ENCODE measurements at places on chromosomes 7 and 10.

GRCh38 chr7:158356454-158356853, 231.2 kb downstream of the PTPRN2 start:
- DNase-seq = peak; percentile 14

DNA sequence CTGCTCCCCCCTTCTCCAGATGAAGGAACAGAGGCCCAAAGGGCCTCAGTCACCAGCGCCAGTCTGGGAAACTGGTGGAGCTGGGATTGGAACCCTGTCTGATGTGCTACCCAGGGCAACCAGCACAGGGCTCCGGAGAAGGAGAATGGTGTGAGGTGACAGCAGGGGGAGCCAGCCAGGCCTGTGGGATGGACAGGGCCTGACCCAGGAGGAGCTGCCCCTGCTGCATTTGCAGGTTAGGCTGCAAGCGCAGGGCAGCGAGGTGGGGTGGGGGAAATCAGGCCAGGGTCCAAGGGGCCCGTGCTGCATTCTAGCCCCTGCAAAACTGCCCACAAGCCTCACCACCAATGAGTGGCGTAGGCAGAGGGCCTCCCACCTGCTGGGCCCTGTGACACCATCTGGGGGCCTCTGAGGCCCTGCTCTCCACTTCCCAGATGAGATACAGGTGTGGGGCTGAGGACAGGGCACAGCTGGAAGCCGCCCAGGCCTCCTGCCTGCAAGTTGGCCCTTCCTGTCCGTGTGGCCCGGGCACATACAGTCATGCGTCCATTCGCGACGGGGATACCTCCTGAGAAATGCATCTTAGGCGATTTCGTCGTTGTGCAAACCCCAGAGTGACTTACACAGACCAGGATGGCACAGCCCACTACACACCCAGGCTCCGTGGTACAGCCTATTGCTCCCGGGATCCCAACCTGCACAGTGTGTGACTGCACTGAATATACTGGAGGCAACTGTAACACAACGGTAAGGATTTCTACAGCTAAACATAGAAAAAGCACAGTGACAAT, 45.3 kb downstream of the RASGEF1A start:
- no peak for DNase-seq

DNA sequence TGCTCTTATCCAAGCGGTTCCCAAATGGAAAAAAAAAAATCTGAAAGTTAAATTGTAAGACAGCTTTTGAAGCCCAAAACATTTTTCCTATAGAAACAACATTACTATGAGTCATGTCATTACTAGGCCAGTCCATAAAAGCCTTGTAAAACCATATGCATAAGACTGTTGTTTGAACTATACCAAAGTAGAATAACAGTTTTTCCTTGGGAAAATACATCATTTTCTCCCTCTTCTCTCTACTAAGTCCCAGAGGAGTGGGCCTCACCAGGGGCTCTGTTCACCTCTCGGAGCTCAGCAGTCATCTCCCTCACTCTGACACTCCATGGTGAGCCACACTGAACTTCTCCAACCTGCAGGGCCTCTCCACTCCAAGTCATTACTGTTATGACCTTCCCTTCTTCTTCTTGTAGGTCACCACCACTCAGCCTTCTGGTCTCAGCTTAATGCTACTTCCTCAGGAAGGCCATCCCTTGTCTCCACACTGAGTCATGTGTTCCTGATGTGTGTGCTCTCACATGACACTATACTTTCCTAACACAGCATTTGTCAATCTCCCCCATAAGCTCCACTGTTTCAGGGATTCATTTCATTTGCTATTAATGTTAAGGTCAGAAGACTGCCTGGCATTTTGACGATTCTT, 32.5 kb downstream of the ZNF438 start:
- peak; percentile 56 for DNase-seq

DNA sequence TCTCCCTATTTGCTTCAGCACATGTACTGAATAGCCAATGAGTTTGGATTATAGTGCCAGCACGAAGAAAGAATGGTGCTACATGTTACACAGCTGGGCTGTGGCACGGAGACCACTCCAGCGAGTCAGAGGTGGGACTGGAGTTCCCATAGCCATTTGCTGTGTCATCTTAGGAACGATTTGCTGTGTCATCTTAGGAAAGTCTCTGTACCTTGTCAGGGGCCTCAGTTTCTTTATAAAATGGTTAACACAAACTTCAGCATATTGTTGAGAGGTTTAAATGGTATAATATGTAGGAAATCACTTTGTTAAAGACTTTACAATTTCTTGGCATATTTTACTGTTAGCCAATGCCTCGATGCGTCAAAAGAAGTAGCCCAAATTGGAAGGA, 609.4 kb downstream of the LRMDA start:
- DNase-seq = no peak

DNA sequence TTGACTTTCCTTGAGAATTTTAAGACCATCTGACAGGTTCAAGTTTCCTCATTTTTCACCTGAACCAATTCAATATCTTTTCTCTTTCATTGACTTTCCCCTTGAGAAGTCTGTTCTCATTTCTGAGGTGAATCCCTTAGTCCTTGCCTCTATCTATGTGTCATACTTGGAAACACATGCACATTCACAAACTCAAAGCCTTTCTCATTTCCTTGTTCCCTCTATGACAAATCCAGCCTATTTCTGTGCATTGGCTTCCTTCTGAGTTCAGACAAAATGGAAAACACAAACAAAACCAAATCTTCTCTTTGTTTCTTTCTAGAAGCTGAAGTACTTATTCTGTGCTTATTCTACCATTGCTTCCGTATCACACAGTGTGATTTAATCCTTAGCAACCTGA, 13.8 kb downstream of the PTTG1IP2 start:
- no peak for DNase-seq

- peak; percentile 66 for DNase-seq
Observed at GRCh38 chr10:122113161-122113944, 124.4 kb downstream of the TACC2 start.

DNA sequence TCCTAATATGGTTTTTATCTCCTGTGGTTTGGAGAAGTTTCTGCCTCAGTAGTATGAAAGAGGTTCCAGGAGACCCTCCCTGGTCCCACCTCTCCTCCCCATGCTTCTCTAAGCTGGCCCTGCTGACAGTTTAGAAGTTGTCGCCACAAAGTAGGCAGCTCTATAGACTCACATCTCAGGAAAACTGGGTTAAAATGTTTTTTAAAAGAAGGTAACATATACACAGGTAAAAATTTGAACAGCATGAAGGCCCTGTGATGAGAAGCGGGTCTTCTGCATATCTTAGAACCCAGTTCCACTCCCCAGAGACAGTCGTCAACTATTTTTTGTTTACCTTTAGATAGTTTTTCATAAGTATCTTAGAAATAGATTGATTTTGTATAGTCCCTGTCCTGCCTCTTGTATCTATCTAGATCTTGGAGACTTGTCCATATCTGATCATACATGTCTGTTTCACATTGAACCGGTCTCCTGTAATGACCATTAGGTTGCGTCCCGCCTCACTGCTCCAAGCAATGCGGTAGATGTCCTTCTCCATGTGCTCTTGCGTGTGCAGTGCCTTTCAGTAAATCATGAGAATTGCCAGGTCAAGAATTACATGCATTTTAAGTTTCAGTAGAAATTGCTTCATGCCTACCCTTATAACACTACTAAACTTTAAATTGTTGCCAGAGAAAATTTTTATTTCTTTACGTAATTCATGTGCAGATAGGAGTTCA, 2.2 kb downstream of the DUSP5 start:
- peak; percentile 63 for DNase-seq

GRCh38 chr7:64874114-64874513, 29.0 kb upstream of the ZNF273 start:
- DNase-seq = no peak

DNA sequence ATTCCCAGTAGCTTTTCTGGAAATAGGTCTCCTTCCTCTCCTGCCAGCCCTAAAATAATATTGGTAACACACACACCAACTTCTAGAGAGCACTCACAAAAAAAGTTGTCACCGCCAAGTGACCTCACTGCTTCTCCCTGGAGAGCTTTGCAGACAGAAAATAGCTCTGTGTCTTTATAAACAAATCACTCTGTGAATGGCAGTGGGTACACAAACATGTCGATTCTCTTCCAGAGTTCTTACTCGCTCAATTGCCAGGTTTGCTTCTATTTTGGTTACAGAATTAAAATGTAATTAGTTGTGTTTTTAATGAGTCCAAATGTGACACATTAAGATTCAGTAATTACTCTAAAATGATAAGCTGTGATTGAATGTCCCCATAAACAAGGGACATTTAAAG, 649.2 kb upstream of the C7orf33 start:
- no peak for DNase-seq

- no peak for DNase-seq
Observed at GRCh38 chr10:86535132-86535882, 13.7 kb upstream of the WAPL start.
